Activated naive CD4-positive, alpha-beta T cell treated with anti-CD3 and anti-CD28 coated beads for 36 hours (primary cell): ENCODE measurements at places on chromosomes 5 and 9.

DNA sequence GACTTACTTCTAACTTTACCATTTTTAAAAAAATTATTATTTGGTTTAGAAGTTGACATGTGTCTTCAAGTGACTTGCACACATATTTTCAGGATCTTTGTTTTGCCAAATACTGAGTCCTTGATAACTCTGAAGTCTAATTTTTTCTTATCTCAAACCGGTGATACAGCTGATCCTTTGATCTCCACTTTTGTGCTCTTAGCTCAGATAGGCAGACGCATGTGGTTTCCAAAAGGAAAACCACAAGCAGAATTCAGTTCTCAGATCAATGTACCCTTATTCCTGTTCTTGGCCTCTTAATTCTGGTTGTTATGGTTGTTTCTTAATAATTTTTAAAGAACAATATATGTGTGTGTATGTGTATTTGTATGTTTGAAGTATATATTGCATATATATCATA lies 238.3 kb upstream of the EDIL3 start:
- no peak for DNase-seq

DNA sequence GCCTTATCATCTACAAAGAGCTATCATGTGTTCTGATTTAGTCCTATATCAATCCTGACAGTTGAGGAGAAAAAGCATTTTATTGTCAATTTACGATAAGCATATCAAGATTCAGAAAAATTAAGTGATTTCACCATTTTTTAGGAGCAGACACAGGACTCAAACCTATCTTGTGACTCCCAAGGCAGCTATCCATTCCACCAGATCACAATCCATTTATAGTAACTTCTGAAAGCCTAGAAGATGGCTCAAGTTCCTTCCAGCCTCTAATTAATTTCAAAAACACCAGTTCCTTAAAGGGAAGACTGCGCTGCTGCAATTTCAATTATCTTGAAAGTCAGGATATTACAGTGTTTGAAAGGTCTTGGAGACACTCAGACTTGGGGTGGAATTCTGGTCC lies 114.3 kb downstream of the EPB41L4A start:
- no peak for DNase-seq

GRCh38 chr9:123954518-123955280 lies 24.8 kb upstream of the DENND1A start:
- DNase-seq: no peak

DNA sequence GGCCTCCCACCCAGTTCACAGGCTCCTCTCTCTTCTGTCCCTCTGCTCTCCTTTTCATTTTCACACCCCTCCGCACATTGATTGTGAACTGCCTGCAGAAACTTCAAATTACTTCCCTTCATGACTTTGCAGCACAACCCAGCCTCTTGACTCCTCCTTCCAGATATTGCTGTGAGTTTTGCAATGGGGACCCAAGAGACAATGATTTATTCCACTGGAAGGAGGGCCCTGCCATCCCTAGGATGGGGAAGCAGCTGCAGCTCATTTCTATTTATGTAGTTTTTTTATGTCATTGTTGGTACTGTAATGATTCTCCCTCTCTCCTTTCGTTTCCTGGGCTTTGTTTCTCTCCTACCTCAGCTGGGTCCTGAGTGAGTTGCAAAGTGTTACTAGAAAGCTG lies 364.9 kb downstream of the ICE1 start:
- no peak for DNase-seq

- no peak for DNase-seq
Observed at GRCh38 chr5:113682497-113683136, 169.1 kb downstream of the YTHDC2 start.

GRCh38 chr5:128974567-128974966 lies 9.3 kb downstream of the SLC27A6 start:
- no peak for DNase-seq

DNA sequence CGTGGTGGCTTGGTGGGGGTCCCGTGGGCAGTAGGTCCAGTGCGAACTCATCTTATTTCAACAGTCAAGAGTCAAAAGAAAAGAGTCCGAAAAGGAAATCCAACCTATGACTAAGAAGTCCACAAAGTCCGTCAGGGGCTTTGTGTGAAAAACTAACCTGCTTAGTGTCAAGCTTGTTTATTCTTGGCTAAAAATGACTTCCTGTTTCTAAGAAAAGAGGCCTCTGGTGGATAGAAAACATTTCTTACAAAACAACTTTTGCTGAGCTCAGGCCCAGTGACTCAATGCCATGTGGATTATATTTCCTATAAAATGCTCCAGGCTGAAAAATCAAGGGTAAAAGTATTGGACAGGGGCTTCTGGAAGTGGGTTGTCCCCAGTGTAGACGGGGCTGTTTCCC lies 105.9 kb downstream of the GADD45G start:
- no peak for DNase-seq

DNA sequence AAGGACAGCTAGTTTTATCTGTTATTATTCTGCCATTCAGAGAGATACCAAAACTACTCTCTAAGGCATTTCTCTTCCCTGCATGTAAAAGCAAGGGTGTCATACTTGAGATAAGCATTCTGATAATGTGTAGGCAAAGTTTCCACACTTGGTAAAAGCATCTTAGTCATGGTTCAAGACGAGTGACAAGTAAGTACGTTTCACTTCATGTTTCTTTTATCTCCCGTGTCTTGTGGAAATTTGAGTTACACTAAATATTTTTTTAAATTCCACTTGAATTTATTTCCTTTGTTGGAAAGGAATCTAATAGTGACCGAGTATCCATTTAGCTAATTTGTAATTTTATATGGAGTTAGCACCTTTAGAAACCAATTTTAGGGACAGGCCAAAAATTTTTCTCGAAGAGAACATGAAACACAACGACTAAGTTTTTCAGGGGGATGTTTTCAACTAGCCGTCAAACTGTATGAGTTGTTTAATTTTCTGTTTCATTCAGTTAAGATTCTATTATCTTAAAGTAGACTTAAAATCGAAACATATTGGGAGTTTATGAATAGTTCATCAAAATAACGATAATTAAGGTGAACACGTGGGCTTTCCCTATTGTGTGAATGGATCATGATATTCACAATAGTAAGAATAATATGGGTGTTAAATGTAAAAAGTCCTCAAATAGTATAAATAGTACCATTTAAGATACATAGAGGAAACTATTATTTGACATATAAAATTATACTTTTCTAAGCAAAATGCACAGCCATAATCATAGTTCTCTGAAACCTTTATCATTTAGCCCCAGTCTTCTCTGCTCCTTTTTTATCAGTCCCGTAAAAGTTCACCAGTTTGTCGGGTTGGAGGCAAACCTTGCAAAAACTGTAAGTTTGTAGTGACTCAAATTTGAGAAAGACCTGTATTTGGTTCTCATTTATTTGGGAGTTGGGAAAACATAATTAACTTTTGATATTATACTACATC lies 1.6 kb downstream of the RFESD start:
- DNase-seq: no peak

DNA sequence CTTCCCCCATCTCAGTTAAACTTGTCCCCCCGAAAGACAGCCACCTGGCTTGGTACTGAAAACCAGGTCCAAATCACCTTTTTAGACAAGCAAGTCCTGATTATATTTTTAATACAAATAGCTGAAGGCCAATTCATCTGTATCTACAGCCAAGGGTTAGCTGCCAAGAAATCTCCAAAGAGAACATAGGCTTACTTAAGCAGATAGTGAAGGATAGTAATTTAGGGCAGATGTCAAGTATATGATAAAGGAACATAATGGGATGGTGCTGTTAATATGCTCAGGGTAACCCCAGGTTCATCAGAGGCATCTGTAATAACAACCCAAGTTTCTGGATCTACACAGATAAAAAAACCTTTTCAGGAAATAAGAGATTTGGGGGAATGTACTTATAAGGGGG lies 133.0 kb downstream of the EBF1 start:
- no peak for DNase-seq

GRCh38 chr5:170861917-170862766 lies at the start of gene RANBP17:
Gene RANBP17 (plus strand): TSS chr5:170862018.
- no peak for DNase-seq

DNA sequence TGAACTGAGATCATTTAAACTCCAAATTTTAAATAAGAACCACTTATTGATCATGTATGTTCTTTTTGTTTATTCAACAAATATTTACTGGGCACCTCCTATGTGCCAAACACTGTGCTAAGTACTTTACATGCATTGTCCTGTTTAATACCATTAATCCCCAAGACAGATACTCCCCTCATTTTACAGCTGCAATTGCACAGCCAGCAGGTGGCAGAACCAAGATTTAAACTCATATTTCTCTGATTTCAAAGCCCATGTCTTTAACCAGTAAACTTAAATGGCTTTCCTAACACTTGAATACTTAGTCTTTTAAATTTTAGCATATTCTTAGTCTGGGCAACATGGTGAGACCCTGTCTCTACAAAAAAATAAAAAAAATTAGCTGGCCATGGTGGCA lies 43.4 kb upstream of the KIAA1958 start:
- DNase-seq: peak; percentile 47

GRCh38 chr5:1002836-1003235 lies 5.8 kb upstream of the NKD2 start:
- no peak for DNase-seq

GRCh38 chr5:103224118-103224893 lies 34.3 kb upstream of the MACIR start:
- peak; percentile 44 for DNase-seq

- no peak for DNase-seq
Observed at GRCh38 chr5:120446901-120447300, 17.2 kb upstream of the PRR16 start.

GRCh38 chr5:91888810-91889209 lies 505.7 kb upstream of the ARRDC3 start:
- no peak for DNase-seq

DNA sequence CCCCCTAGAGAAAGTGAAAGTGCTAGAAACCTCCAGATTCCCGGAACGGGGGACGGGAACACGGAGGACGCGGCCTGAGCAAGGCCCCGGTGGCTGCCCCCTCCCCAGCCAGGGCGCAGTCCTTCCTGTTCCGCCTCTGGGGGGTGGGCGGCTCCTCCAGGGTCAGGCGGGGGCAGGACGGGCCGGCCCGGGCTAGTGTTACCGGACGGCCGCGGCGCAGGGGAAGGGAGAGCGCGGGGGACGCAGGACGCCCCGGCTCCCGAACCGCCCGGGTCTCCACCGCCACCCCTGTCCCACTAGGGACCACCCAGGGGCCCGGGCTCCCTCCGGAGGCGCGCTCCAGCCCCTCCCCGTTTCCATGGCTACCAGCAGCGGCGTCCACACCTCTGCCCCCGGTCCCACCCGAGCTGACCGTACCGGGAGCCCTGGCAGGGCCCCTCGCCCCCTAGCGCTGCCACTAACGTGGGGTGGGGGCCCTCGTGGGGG lies 579 bp downstream of the SLC12A7 start:
- peak; percentile 23 for DNase-seq

DNA sequence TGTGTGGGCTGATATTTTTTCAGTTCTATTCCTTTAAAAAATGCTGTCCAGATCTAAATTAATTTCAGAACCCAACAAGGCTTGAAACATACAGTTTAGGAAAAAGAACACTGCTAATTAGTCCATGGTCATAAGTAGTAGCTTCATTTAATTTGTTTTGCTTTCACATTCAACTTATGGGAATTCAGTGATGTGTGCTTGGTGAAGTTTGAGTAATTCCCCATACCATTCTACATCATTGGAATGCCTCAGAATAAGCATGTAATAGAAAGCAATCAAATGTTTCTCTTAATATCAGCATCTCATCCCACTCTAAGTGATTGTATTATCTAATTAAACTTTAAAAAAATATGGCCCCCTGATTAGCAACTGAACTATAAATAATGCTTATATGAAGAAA lies 2.7 kb downstream of the CNTLN start:
- no peak for DNase-seq

DNA sequence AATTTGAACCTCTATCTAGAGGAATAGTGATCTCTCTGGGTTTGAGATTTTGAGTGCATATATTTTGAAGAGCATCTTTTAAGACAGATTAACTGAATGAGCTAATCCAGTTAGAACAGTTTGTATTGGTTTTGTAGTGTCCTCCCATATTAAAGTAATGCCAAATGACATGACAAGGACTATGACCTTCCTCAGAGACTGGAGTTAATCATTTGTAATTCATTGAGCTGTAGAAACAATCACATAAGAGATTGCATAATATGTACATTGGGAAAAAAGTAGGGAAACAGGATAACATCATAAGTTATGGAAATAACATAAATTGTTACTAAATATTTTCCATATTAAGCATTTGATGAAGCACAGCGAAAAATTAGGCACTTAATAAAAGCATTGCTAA lies 45.8 kb upstream of the PRDM9 start:
- DNase-seq: no peak

DNA sequence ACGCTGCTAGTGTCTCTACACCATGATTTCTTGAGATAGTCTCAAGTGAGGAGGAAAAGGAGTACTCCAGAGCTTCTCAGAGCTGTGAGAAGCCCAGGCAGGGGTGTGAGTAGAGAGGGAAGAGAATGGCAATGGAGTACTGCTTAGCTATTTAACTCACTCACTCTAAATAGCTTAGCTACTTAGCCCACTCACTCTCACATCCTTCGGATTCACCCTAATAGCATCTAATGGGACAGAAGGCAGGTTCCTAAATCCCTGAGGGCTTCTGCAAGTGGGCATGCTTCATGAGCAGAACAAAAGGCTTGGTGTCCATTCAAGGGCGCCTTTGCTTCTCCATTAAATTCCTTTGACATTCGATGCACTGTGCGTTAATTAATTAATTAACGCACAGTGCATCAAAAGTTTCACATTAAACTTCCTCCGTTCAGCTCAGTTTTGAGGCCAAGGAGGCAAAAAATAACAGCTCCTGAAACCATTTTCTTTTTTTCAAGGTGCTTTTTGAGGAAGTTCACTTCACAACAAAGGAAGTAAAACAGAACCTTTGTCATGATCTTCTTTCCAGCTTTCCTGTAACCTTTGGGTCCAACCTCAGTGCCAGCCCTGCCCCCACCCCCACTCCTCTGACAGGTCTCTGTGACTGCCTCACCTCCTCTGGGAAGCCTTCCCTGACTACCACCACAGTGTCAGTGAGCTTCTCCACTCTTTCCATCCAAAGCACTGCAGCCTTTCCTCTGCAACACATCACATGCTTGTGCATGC lies 294.0 kb downstream of the SEC61B start:
- no peak for DNase-seq

- no peak for DNase-seq
Observed at GRCh38 chr9:136913701-136914438, 27.6 kb downstream of the TRAF2 start.

DNA sequence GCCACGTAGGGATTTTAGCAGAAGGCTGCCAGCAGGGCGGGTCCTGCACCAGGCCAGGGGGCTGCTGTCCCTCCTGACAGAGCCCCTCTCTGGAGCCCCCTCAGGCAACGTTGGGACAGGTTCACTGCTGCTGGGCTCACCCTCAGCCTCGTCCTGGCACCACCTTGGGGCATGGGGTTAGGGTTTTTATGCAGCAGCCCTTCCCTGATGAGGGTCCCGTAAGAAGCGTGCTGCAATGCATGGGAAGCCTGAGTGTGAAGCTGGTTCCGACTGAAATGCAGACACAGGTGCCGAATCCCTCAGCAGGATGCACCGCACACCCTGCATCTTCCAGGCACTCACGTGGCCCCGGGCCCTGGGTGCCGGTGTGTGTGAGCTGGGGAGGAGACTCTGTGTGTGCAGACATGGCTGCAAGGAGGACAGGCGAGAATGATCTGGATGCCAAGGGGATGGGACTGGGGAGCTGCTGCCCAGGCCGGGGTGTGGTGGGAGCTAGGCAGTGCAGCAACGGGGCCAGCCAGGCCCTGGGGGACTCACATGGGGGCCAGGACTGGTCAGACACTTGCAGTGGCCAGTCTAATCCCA lies 27.1 kb downstream of the ZDHHC11B start:
- no peak for DNase-seq

- DNase-seq: no peak
Observed at GRCh38 chr5:67301285-67301903, 104.8 kb upstream of the CD180 start.

GRCh38 chr5:103298607-103299188 lies 40.1 kb downstream of the MACIR start:
- no peak for DNase-seq
